Urinary bladder (tissue), 4 donors: ENCODE measurements at places on chromosomes 13 and 19. TPM values are rescaled to one million over a fixed set of nuclear protein-coding genes. Genes with fewer than 3 reads are reported as not detected.

GJB2 gene
- 2.5 TPM for total RNA-seq

NPAS1 gene
- 0.16 TPM for total RNA-seq

MCF2L gene
- 15.3 TPM for total RNA-seq

TTC9B gene
- total RNA-seq = 0.21 TPM

CRB3 gene
- total RNA-seq = 4.4 TPM

CEACAM21 gene
- 2.1 TPM for total RNA-seq

CD37 gene
- total RNA-seq = 6.5 TPM
